ENCODE measurements at places on chromosomes 5 and 9.

- DNase-seq, result no peak
Measured at GRCh38 chr5:112907166-112907631, 14.8 kb downstream of the REEP5 start.

- no peak for DNase-seq
Measured at GRCh38 chr5:111968459-111968858, 211.5 kb upstream of the NREP start.

DNA sequence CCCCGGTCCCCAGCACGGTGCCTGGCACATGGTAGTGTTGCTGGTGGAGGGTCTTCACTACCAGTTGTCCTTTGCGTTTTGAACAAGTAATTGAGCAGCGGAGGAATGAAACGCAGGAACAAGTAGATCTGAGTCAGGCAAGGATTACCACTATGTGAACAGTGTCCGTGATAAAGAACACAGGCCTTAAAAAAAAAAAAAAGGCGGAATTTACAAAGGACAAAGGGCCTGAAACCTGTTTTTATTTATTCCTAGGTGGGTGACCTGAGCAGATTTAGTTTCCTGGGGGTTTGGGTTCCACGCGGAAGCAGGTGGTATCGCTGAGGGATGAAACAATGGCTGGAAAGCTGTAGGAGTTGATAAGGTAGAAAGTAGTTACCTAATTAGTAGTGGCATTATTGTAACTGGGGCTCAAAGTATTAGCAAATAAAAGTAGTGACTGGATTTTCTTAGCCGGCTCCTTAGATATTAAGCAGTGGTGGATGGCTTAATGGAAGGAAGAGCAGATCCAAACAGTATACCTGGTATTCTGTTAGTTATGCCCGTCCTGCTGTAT lies 1.1 kb downstream of the RUSC2 start:
- no peak for DNase-seq

- peak; percentile 11 for DNase-seq
Measured at GRCh38 chr9:128920381-128921058, at the start of gene PHYHD1. PHYHD1 (plus strand) TSS chr9:128920982; CDS start chr9:128922324, 1,342 bp downstream.

- no peak for DNase-seq
Measured at GRCh38 chr5:178221282-178221681, 11.3 kb downstream of the PHYKPL start.

DNA sequence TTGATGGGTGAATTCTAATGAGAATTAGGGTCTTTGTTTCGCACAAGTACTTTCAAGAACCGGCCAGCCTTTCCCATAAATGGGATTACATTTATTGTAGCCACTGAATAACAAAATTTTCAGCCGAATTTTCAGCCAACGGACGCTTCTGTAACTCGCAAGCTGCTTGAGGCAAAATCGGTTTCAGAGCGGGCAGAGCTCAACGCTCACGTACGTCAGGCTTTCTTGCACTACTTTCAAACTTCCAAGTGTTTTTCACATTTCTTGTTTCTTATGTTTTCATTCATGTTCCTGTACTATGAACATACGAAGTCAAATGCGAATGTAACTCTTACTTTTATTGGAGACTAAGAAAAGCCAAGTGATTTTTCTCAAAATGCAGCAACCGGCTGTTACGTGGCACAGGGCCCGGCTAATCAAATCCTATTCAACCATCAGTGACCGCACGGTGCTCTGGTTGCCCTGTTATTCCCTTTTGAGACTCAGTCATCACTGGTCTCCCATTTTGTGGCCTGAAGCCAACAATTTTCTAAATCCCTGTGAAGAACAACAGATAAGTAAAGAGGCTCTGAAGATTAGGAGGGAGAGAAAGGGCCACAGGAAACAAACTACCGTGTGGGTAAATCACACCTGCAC lies 68.5 kb downstream of the SLC28A3 start:
- DNase-seq, result no peak

GRCh38 chr9:126777733-126778132 lies 27.1 kb upstream of the ZBTB43 start:
- no peak for DNase-seq

DNA sequence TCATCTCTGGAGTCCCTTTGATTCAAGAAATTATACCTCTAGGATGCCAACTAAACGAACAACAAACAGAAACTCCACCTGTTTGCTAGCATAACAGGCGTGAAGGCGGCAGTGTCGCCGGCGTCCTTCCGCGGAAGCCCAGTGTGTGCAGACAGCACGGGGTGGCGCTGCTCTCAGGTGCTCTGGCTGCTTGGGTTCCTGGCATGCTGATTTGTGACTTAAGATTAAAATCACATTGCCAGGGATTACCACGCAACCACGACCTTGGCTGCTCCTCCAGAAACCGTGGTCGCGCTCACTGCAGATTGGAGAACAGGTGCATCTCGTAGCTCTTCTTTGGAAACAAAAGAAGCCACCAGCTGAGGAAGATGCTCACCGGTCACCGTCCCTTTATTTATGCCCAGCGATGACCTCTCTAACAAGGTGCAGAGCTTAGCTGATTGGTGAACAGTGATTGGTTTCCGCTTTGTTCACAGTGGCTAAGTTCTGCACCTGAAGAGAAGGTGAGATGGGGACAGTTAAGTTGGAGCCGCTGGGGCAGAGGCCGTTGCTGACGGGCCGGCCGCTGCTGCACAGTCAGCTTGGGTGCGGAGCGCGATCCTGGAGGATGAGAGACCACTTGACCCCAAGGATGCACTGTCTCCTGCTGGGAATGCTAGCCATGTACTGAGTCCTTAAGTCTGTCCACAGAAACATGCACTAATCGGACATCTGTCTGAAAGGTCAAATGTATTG lies 232.3 kb downstream of the FANCC start:
- DNase-seq, result no peak

DNA sequence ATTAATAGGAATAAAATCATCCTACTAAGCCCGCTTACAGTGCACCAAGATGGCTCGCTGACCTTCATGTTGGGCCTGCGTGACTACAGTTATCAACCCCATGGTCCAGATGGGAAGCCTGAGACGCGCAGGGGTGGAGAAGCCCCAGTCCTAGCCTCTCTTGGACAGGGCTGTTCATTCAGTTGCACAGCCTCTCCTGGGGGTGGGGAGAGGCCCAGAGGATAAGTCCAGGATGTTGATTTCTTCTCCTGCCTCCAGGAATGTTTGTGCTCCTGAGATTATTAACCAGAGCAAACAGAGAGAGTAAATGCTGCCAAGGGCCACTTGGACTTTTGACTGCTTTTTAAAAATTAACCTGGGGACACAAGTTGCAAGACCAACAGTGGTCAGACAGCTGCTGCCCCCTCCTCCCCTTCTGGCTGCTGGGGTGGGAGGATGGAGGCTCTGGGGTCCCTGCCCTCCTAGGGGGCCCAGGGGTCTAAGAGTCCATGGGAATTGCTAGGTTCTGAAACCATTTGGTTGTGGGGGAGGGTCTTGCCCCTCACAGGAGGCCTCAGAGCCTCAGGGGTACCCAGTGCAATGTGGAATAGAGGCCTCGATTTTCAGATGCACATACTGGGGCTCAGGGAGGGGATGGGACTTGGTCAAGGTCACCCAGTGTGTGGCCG lies 2.8 kb upstream of the AMBP start:
- no peak for DNase-seq

- DNase-seq, result no peak
Measured at GRCh38 chr5:28748446-28748845, 1710.1 kb upstream of the CDH9 start.

- DNase-seq, result no peak
Measured at GRCh38 chr5:148569948-148570347, 84.4 kb downstream of the HTR4 start.

DNA sequence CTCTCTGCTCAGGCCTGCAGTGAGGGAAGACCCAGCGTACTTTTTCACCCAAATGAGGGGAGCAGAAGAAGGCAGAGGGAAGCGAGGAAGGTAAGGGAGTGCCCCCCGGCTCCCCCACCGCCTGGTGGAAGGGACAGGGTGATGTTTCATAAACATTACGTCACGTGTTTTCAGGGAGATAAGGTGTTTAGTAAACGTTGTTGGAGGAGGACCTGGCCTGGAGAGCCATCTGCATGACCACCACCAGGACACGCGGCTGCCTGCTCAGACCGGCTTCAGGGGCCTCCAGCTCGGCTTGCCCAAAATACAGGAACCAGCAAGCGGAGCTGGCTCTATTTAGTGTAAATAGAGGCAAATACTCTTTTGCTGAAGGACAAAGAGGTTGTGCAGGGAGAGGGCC lies 40.0 kb upstream of the C5orf58 start:
- no peak for DNase-seq

DNA sequence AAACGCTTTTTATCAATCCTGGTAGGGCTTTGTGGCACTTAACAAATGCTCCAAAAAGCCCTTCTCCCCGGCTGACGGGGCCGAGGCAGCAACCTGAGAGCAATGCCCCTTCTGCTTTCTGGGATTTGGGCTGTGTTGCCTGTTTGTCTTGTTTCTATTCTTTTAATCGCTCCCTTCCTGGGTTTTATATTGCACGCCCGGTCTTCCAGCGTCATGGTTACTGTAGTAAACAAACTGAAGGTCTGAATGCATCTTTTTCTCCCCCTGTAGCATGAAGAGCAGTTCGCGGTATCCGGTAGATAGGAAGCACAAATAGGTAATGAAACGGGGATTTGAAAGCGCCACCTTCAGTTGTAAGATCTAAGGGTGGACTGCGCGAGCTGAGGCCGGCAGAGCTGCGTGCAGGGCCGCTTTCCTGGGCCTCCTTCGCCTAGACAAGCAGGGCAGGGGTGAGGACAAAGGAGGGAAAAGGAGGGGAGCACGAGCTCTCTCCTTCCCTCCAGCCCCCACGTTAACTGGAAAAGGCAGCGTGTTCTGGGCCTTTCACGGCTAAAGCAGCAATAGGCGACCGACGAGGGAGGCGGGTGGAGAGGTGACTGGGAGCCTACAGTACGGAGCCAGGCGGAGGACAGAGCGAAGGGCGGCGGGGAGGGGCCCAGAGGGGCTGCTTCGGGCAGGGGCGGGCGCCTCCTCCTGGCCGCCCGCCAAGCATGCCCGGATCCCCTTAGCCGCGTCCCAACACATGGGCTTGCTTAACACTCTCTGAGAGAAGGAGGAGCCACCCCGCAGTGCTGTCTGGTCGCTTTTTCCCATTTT lies 49.3 kb upstream of the ZNF366 start:
- peak; percentile 74 for DNase-seq

DNA sequence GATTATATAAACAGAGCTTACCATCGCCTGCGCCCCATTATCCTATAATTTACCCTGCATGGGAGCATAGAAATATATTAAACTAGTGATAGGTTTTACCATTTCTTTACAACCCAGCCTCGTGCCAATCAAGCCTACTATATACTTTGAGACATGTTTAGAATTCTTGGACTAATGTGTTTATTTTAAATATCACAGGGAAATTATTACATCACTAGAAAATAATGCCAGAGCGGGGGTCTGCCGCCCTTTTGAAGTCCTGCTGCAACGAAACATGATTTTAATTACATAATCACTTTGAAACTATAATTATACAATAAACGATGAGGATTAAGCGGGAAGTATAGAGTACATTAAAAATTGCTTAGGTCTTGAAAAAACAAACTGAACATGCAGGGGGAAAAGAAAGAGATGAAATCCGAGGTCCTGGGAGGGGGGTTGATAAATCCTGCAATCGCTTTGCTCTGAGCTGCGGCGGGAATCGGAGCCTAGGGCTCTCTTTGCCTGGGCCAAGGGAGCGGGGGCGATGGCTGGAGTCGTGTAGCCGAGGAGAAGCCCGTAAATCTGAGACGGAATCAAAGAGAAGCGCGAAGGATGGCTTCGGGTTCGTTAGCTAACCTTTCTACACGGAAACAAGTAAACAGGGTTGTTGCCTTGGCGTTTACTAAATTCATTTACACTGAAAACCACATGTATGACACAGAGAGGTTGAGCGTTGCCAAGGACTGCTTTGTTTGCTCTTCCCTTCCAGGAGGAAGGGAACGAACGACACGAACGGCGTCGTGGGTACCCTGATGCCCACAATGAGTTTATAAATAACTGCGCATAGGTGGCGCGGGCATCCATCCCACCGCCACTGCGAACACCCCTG lies 127.6 kb downstream of the TMEM174 start:
- no peak for DNase-seq

DNA sequence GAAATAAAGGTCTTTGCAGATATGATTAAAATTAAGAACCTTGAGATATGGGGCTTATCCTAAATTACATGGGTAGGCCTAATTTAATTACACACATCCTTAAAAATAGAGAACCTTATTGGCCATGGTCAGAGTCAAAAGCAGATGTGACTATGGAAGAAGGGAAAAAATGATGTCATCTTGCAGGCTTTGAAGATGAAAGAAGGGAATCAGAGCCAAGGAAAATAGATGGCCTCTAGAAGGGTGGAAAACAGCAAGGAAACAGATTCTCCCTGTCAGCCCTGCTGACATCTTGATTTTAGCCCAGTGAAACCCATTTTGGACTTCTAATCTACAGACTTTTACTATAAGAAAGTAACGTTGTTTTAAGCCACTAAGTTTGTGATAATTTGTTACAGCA lies 37.6 kb upstream of the KCNN2 start:
- DNase-seq, result no peak

DNA sequence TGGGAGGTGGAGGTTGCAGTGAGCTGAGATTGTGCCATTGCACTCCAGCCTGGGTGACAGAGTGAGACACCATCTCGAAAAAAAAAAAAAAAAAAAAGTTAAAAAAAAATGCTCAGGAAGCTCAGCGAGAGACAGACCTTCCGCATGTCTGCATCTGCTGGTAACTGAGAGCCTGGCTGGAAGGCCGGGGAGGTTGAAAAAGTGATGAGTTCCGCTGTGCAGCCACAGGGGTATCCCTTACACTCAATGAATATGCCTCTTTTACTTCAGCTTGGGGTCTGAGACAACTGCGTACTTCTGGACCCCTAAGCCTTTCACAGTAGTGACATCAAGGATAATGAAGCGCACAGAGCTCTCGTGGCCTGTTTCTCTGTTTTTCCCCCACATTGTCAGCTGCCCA lies 179.9 kb upstream of the KLF4 start:
- no peak for DNase-seq

DNA sequence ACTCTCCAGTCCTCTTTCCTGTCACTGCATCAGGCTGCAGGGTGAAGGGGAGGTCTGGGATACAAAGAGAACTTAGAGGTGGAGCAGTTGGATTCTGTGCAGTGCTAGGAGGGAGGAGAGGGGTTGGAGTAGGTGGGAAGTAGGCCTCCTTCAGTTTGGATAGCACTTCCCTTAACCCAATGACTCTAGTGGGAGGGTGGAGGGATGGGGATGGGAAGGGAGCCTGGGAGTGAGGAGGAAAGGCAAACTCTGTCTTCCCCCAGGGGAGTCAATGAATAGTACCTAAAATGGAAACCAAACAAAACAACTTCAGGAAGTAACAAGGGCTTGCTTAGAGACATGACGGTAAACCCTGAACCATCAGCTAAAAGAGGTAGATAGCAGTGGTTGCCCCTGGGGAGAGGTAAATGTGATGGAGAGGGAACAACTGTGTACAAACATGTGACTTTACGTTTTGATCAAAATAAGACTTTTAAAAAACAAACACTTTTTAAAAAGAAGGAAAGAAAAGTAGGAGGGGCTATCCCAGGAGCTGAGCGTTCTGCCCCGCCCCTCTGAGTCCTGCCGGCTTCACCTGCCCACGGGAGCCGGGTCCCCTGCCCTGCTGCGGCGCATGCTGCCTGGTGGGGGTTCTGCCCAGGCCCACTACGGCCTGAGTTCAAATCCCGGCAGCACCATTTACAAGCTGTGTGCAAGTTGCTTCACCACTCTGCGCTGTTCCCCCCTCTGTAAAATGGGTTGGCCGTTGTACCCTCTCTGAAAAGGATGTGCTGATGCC lies 30.9 kb downstream of the GSN start:
- peak; percentile 17 for DNase-seq

All from NCI-H2081 (cell line).